ENCODE measurements at places on chromosomes 3 and 15. TPM values are rescaled to one million over a fixed set of nuclear protein-coding genes. Genes with fewer than 3 reads are reported as not detected.

Gene CHRNB4
- 3.1 TPM for polyA plus RNA-seq

GRCh38 chr3:147244397-147244796 lies 161.9 kb downstream of the ZIC4 start:
- DNase-seq, result no peak

DNA sequence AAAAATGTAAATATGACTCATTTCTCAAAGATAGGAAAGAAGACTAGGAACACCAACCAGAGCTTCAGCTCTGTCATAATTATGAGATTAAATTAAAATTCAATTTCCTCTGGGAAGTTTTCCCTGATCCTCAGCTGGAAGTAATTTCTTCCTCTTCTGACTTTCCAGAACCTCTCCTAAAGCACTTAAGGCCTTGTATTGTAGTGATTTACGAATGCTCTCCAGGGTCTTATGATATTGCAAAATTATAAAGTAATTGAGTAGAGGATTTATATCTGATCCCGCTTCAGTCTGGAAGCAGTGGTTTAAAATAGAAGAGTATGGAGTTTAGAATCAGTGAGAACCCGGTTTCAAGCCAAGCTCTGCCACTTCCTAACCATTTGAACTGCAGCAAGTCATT lies 279.8 kb downstream of the ZPLD1 start:
- no peak for DNase-seq

DNA sequence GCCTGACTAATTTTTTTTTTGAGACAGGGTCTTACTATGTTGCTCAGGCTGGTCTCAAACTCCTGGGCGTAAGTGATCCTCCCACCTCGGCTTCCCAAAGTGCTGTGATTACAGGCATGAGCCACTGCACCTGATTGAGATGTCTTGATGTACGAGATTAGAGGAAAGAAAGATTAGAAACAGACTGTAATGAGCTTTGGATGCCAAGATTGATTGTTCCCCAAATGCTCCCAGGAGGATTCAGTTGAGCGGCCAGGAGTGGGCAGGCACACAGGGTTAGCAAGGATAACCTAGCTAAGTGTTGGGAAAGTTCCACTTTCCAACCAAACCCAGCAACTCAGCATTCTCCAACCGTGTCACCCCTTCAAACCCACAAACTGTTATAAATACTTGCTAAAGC lies 63.7 kb downstream of the SRGAP3 start:
- DNase-seq, result no peak

DNA sequence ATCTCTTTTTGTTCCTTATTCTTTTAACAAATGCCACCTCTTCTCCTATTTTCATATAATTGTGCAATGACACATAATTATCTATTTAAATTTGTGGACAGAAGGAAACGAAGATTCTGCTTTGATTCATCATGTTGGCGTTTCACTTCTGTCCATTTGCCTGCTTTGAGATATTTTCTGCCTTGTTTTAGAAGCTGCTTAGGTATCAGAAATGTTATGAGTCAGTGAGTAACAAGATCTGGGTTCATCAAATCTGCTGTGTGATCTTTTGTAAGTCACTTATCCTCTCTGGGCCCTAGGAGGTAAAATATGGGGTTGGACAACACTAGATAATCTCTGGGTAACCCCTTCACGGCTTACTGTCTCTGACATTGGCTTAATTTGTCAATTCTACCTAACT lies 7.3 kb upstream of the MINDY4B start:
- DNase-seq, result no peak

All from right renal cortex interstitium (tissue), 3 donors.